ENCODE measurements at places on chromosomes 2 and 18.

GRCh38 chr2:9085353-9085752, 81.9 kb upstream of the MBOAT2 start:
- DNase-seq: no peak

GRCh38 chr2:213246497-213247281, 37.6 kb upstream of the SPAG16 start:
- peak; percentile 62 for DNase-seq

DNA sequence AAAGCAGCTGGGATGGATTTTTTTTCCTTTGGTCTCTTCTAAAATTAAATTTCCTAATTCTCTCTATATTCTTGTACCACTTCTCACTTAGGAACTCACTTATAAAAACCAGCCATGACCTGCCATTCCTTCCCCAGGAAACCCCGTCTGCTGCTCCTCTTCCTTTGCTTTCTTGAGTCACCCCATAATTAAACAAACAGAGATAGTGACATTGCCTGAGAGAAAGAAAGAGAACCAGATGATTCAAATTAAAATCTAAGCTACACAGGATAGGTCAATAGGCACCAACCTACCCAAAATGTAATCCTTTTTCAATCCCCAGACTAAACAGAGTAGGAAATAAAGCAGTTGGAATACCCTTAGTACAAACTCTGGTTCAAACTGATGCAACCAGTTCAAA, 9.7 kb downstream of the STK39 start:
- no peak for DNase-seq

DNA sequence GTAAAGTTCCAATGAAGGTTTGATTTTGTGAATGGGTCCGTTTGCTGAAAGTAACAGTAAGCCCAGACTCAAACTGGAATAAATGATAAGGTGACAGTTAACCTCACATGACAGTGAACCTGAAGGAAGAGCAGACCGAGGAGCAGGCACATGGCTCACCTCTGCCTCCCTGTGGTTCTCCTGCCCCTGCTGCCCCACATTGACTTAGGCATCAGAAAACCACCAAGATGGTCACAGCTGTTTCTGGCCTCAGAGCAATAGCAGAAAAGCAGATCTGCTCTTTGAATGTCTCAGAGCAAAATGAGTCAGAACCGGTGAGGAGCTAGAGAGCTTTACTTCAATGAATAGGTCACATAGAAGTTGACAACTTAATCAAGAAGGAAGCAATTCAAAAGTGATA, 487.6 kb downstream of the METTL4 start:
- DNase-seq: peak; percentile 3

DNA sequence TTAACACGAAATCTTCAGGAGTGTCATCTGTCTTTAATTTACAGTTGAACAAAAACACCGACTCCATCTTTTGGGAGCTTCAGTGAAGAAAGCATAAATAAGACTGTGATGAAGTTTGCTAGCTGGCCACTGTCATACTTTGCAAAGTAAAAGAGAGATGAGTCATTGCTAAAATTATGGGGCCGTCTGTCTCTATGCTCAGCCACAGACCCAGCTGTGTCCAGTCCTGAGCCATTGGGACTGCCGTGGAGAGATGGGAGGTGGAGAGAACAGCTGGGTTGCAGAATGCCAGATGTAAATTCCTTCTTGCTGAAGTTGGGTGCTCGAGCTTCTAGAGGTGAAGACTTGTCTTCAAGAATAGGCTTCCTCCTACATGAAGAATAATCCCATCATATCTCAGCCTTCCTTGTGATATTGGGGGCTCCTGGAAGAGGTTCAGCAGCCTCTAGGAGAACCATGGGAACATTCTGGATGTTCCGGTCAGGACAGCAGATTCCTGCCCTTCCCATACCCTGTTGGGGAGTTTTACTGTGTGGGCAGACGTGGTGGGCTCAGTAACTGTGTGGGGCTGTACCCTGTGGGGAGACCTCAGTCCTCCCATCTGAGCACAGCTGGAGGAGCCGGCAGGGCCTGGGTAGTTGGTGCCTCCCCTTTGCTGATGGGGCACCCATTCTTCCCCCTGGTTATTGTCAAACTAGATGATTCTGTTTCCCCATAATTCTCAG, 71.1 kb downstream of the LDLRAD4 start:
- no peak for DNase-seq
